ENCODE measurements at places on chromosomes 11 and 22.

- H3K36me3 ChIP-seq: peaks cover 22% of the 10 kb centered on the region
- no peaks in the 10 kb centered on the region for H3K4me1 ChIP-seq
- no peaks in the 10 kb centered on the region for H3K27me3 ChIP-seq
- H3K27ac ChIP-seq: no peak overlapping the region
- no peak overlapping the region for H3K4me3 ChIP-seq
Observed at GRCh38 chr22:31814942-31815341, 61.1 kb downstream of the DEPDC5 start.

DNA sequence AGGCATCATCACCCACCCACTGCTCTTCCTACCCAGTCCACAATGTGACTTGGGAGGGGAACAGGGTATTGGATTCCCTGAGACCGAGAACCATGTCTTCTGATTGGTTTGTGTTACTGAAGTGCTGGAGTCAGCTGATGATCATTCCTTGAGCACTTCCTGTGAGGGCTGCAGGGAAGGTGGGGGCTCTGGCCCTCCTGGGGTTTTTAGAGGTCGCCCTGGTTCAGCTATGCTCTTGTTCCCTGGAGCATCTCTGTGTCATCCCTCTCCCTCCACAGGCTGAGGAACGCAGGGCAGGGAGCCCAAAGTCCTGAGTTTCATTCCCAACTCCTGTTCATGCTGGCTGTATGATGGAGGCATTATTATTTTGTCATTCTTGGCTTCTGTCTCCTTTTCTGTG lies 6.7 kb downstream of the ZC3H7B start:
- no peaks in the 10 kb centered on the region for H3K27me3 ChIP-seq
- H3K4me1 ChIP-seq: peaks cover 36% of the 10 kb centered on the region
- H3K36me3 ChIP-seq: no peaks in the 10 kb centered on the region
- no peak overlapping the region for H3K27ac ChIP-seq
- no peak for DNase-seq
- no peak overlapping the region for H3K4me3 ChIP-seq

- H3K4me3 ChIP-seq: no peak overlapping the region
- H3K36me3 ChIP-seq: no peaks in the 10 kb centered on the region
- no peak overlapping the region for H3K27ac ChIP-seq
- peaks cover 8% of the 10 kb centered on the region for H3K4me1 ChIP-seq
Observed at GRCh38 chr22:36274531-36274930, 21.6 kb downstream of the APOL1 start.

GRCh38 chr11:100760744-100761143 lies 73.7 kb downstream of the ARHGAP42 start:
- no peak overlapping the region for H3K27ac ChIP-seq
- H3K27me3 ChIP-seq: no peaks in the 10 kb centered on the region
- no peak overlapping the region for H3K4me3 ChIP-seq
- H3K36me3 ChIP-seq: no peaks in the 10 kb centered on the region
- no peak for DNase-seq

- H3K27me3 ChIP-seq: no peaks in the 10 kb centered on the region
- no peak overlapping the region for H3K4me3 ChIP-seq
- no peak for DNase-seq
- H3K4me1 ChIP-seq: no peaks in the 10 kb centered on the region
- H3K27ac ChIP-seq: no peak overlapping the region
- no peaks in the 10 kb centered on the region for H3K36me3 ChIP-seq
Observed at GRCh38 chr11:8360086-8360828, 96.6 kb upstream of the LMO1 start.
